Glomerular endothelial cell (primary cell): ENCODE measurements at places on chromosomes 3 and 15. TPM values are rescaled to one million over a fixed set of nuclear protein-coding genes. Genes with fewer than 3 reads are reported as not detected.

DNA sequence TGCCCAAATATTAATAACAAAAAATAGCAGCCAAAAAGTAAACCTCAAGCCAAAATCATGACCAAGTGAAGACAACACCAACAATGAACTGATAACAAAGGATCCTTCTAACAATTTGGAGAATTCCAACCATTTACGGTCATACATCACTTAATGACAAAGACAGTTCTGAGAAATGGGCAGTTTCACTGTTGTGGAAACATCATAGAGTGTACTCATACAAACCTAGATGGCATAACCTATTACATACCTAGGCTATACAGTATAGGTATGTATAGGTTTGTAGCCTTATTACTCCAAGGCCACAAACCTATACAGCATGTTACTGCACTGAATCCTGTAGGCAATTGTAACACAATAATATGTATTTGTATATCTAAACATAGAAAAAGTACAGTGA lies 12.4 kb downstream of the ANO10 start:
- no peak for DNase-seq

GRCh38 chr15:73957276-73957675 lies 31.0 kb downstream of the LOXL1 start:
- no peak for DNase-seq

DNA sequence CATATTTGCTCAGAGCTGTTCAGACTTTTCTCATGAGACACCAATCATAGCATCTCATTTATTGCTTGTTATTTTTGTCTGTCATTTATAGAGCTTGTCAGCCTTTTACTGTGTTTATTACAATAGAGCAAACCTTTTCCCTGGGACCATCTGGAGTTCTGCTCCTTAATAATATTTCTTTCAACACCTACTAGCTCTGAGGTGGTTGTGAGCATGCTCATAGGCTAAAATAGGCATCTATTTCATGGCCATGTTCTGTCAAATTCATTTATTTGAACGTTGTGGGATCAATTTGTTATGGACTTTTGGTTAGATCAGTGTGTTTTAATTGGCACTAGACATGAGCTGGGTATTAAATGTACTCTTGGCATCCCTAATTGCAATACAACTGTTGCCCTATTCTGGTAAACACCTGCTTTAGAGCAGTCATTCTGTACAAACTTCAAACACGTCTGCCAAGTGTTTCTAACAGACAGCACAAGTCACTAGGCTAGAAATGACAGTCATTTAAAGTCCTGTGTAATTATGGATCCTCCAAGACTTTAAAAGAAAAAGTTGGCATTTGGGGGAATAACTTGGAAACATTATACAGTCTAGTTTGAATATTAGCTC lies 766.3 kb downstream of the ZNF385D start:
- no peak for DNase-seq

DNA sequence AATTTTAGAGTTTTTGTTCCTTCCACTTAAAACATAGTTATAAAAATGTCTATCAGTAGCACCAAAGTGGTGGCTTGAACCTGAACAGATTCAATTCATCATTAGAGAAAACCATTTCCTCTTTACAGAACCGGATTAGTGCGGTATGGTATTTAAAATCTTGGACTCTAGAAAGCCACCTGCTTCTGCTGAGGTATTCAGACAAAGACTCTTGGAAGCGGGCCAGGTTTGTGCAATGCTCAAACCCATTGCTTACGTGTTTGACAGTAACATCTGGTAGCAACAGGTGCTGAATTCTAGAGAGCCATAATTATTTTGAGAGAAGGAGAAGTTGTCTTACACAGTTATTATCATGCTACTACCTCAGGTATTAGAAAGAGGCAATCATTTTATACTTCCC lies 290.5 kb downstream of the NAALADL2 start:
- no peak for DNase-seq

ANXA2 gene
- total RNA-seq: 3,047 and 4,630 TPM in 2 replicates

DNA sequence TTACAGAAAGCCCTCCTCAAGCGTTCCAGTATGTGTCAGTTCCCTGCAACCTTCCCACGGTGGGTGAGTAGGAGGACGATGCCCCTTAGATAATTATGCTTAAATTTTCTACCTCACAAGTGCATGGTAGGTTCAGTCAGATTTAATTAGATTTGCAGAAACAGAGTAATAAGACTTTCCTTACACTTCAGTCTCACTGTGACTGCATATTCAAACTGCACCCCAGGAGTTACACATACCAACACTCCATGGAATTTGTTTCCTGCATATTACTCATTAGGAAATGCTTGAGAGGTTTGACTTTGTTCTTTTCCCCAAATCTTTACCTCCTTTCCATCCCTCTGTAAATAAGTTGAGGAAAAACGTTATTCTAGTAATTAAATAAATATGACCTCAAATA lies 108.8 kb downstream of the ARRDC4 start:
- no peak for DNase-seq

GUCA1C gene
- not detected in 2 replicates for total RNA-seq

SIDT1 gene
- total RNA-seq: 0.99 TPM in 1 of 2 replicates, not detected in the other

RHO gene
- not detected in 2 replicates for total RNA-seq

- DNase-seq: no peak
Observed at GRCh38 chr3:23815879-23816278, 10.1 kb downstream of the UBE2E1 start.

DNA sequence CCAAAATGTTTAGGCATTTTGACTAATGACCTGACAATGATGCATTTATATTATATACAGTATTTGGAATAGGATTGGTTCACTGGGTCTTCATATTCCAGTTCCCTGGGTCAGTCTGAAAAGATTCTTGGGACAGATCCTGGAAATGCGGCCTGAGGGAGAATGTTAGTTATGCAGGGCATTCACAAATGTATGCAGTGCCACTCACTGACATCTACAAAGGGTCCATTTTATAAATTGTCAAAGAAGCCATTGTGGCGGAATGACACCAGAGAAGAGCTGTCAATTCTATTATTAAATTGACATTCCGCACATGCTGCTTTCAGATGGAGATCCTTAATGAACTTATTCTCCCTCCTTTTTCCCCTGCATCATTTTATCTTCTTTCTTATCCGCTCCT lies 176.6 kb downstream of the VGLL3 start:
- no peak for DNase-seq

DNA sequence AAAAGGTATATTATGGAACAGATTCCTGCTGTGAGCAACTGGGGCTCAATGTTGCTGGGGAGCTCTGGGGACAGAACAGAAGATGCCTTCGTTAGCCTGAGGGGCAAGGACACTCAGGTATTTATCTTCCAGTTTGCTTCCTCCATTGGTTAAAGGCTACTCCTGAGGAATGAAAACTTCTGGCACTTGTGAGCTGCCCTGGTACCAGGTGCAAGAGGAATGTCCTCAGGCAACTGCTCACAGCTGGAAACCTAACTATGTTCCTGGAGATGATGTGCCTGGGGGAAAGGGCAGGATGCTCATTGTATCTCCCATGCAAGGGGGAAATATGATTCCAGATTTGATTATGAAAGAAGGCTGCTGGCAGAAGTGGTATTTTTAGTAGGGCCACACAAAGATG lies 54.0 kb upstream of the BBX start:
- no peak for DNase-seq

DNA sequence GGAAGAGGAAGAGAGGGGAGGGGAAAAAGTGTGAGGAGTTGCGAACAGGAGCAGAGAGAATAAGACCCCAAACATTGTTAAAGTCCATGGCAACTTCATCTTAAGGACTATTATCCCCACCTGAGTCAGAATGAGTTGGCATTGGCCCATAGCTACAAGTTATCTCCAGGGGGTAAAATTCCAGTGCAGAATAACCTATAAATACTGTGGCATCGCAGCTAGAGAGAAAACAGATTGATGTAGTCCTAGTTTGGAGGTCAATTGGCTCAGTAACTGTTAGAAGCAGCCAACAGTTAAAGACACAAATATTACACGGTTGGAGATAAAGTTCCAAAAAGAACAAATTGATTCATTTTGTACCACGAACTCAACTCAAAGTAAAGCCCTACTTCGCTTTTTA lies 313.9 kb upstream of the CCDC54 start:
- DNase-seq: no peak

GRCh38 chr15:65434201-65434600 lies 11.5 kb upstream of the IGDCC4 start:
- DNase-seq: no peak

DNA sequence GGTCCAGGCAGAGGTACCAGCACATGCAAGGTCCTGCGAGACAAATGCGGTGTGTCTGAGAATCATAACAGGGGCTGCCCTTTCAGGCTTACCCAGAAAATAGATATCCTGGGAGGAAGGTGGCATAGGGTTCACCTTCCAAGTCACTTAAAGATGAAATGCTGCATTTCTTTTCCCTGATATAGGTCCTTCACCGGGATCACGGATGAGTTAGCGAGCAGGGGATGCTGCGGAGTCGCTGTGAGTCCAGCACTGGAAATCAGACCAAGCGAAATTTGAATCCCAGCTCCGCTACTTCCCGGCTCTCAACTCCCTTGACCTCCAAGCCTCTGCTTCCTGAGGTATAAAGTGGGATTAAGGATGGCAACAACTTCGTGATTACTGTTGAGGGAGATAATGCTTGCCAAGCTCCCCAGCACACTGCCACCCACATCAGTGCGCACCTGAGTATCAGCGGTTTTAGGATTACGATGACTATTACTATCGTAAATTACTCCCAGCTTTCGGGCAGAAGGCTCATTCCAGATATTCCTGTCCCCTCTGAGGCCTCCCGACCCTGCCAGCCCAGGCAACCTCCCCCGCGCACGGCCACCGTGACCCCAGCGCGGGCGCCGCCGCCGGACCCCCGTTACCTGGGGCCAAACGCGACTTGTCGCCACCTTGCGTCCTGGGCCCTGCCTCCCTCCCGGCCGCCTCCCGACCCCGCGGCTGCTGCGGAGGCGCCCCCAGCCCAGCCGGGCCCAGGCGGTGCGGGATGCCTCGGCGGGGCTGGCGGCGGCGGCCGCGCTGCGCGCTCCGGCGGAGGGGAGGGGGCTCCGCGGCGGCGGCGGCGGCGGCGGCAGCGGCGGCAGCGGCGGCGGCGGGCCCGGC lies 589 bp upstream of the GPR27 start:
- no peak for DNase-seq

DNA sequence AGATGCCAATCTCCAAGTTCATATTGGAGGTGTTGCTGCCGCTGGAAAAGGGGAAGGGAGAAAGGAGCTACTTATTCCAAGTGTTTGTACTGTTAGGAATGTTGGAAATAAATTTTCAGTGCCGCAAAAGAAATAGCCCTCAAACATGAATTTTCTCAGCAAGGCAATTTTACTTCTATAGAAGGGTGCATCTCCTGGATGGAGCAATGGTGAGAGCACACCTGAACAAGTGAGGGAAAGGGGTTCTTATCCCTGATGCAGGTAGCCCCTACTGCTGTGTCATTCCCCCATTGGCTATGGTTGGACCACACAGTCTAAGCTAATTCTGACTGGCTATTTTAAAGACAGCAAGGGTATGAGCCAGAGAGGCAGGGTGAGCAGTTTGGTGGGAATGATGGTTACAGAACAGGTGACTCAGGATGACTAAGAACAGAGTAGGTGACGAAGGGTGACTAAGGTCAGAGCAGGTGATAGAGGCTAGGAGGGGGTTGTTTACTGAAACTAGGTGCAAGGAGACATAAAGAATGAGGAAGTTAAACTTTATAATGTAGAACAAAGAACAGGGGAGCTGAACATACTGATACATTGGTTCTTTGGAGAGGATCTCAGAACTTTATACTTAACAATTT lies 503.5 kb downstream of the EDEM1 start:
- no peak for DNase-seq

DNA sequence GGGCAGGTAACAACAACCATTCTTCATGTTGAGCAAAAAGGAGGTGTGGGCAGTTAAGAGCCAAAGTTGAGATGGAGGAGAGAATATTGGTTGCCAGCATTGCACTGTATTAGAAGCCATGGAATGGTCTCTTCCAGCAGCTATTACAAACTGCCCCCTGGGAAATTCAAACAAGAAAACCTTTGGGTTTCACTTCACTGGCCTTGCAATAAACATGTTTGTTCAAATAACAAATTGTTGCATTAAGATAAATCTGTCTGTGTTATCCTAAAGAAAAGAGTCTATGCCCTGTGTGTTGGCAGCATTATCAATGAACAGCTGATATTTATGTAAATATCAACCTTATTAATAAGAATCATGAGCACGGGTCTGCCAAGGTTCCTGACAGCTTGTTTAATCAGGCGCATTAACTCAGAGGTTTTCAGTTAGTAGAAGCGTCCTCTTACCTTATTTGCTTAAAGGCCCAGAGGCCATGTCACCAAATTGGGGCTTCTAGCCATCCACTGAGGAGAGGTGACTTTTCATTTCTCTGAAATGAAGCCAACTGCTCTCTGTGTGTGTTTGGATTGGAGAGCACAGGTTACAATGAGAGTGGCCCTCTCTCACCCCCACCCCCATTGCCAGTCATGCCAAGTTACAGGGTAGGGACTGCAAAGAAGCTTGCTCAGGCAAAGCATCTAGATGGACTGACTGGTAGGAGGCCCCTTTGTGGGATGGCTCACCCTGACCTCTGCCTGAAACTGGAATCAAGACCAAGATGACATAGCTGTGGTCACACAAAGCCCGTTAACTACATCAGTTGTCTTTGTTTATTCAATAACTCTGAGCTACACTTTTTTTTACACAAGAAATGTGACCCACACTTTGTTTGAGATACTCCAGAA lies 10.5 kb downstream of the FILIP1L start:
- DNase-seq: no peak

PRSS50 gene
- not detected in 2 replicates for total RNA-seq

DNA sequence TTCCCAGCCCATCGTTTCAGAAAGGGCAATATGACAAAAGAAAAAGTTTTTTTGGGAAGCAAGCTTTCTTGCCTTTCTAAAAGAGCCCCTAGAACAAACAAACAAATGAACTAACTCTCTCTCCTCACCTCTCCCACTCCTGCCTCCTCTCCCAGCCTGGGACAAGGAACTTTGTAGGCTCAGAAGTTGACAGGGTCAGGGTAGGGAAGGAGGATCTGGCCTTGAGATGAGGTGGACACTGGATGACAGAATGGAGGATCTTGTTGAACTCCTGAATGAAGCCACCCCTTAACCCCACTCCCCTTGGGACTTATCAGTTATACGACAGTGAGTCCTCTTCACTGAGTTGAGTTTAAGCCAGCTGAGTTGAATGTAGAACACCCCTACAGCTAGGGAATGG lies 1.6 kb upstream of the ITGA11 start:
- DNase-seq: no peak

GRCh38 chr15:77747175-77748077 lies 114.7 kb upstream of the LINGO1 start:
- DNase-seq: no peak

IQCF5 gene
- total RNA-seq: not detected in 2 replicates

DNA sequence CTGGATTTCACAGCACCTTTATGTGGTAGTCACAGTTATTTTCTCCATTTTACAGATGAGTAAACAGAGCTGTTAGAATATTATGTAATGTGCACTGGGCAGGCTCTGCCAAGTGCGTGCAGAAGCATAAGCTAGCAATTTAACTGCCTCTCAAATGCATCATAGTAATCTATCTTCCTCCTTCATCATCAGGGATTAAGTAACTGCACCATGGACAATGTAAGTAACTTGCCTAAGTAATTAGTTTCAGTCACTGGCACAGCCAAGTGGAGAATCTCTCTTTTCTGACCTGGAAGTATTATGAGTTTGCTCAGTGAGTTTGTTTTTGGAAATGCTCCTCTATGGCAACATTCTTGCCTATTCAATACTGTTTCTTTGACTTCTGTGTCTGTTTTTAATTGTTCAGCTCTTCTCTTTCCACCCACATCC lies 260.5 kb downstream of the PTPRG start:
- DNase-seq: no peak
